Foreskin keratinocyte (primary cell): ENCODE measurements at places on chromosomes 5 and 9. TPM values are rescaled to one million over a fixed set of nuclear protein-coding genes. Genes with fewer than 3 reads are reported as not detected.

Gene IL12B
- not detected in 2 replicates for total RNA-seq

Gene RUSC2
- total RNA-seq, result 15.5 and 16.2 TPM in 2 replicates

Gene SPATA31A3
- total RNA-seq, result not detected in 2 replicates

Gene SWI5
- total RNA-seq, result 25.6 and 29.9 TPM in 2 replicates

Gene ERGIC1
- total RNA-seq, result 86.8 and 90.9 TPM in 2 replicates

Gene SLC34A1
- not detected in 2 replicates for total RNA-seq

Gene MARVELD2
- 23.1 and 23.7 TPM in 2 replicates for total RNA-seq

Gene CCNJL
- 3.1 and 3.5 TPM in 2 replicates for total RNA-seq

Gene UBAP1
- 40.5 and 46.9 TPM in 2 replicates for total RNA-seq

Gene BARHL1
- not detected in 2 replicates for total RNA-seq

Gene SH3GL2
- total RNA-seq, result not detected in 2 replicates

Gene CCDC152
- 2.0 and 2.8 TPM in 2 replicates for total RNA-seq

Gene GAS1
- total RNA-seq, result 0.99 and 1.2 TPM in 2 replicates

Gene SMC5
- total RNA-seq, result 28.2 and 30.5 TPM in 2 replicates

Gene SPATA31E1
- total RNA-seq, result not detected in 2 replicates

Gene PCDHB1
- not detected in 2 replicates for total RNA-seq

Gene ENHO
- total RNA-seq, result not detected in 2 replicates

Gene CTNNA1
- 250 and 266 TPM in 2 replicates for total RNA-seq

Gene TLX3
- total RNA-seq, result not detected in 2 replicates

Gene EPB41L4B
- total RNA-seq, result 6.5 and 6.6 TPM in 2 replicates

Gene LCN1
- not detected in 2 replicates for total RNA-seq

Gene RNF130
- total RNA-seq, result 20.2 and 21.0 TPM in 2 replicates

Gene FOXI1
- not detected in 2 replicates for total RNA-seq

Gene RNF38
- 8.7 and 11.0 TPM in 2 replicates for total RNA-seq

Gene SLC36A3
- not detected in 2 replicates for total RNA-seq

Gene CTNND2
- 0.17 and 0.18 TPM in 2 replicates for total RNA-seq

Gene BTNL3
- total RNA-seq, result not detected in 2 replicates

Gene CATSPER3
- total RNA-seq, result 0.10 and 0.18 TPM in 2 replicates

Gene RETREG1
- total RNA-seq, result 1.3 and 2.1 TPM in 2 replicates

Gene PRRC1
- 45.2 and 55.1 TPM in 2 replicates for total RNA-seq

Gene RASGRF2
- total RNA-seq, result 0.04 TPM in 1 of 2 replicates, not detected in the other

Gene GPR150
- 0.07 TPM in 1 of 2 replicates, not detected in the other for total RNA-seq

Gene PKD2L2
- total RNA-seq, result not detected in 2 replicates

Gene FOXD1
- total RNA-seq, result 28.0 and 30.9 TPM in 2 replicates

Gene LRRC14B
- not detected in 2 replicates for total RNA-seq

Gene PLPPR1
- total RNA-seq, result not detected in 2 replicates

Gene TMOD1
- not detected in 2 replicates for total RNA-seq

Gene MYMK
- total RNA-seq, result not detected in 2 replicates

Gene PPIC
- 25.9 and 29.0 TPM in 2 replicates for total RNA-seq

Gene ALDOB
- total RNA-seq, result not detected in 2 replicates

Gene JAKMIP2
- not detected in 2 replicates for total RNA-seq

Gene RNF183
- total RNA-seq, result not detected in 2 replicates

Gene NR4A3
- total RNA-seq, result 0.04 and 0.07 TPM in 2 replicates

Gene OCLN
- 4.0 and 4.1 TPM in 2 replicates for total RNA-seq
